ENCODE measurements at places on chromosomes 3 and 15. TPM values are rescaled to one million over a fixed set of nuclear protein-coding genes. Genes with fewer than 3 reads are reported as not detected.

- no peaks in the 10 kb centered on the region for H3K27me3 ChIP-seq
- H3K4me3 ChIP-seq, result no peak overlapping the region
- no peak for DNase-seq
- H3K36me3 ChIP-seq, result peaks cover 12% of the 10 kb centered on the region
- no peak overlapping the region for H3K27ac ChIP-seq
These were observed 24.9 kb downstream of the KNL1 start for GRCh38 chr15:40618906-40619305.

- H3K4me3 ChIP-seq, result no peak overlapping the region
- no peaks in the 10 kb centered on the region for H3K27me3 ChIP-seq
- H3K27ac ChIP-seq, result no peak overlapping the region
- H3K36me3 ChIP-seq, result no peaks in the 10 kb centered on the region
- DNase-seq, result no peak
These were observed 475.0 kb downstream of the TUSC7 start for GRCh38 chr3:117184574-117184973.

GRCh38 chr3:88410259-88410658, 260.5 kb downstream of the C3orf38 start:
- no peak overlapping the region for H3K27ac ChIP-seq
- H3K4me1 ChIP-seq, result no peaks in the 10 kb centered on the region
- no peak overlapping the region for H3K4me3 ChIP-seq
- H3K27me3 ChIP-seq, result no peaks in the 10 kb centered on the region
- H3K36me3 ChIP-seq, result no peaks in the 10 kb centered on the region

DNA sequence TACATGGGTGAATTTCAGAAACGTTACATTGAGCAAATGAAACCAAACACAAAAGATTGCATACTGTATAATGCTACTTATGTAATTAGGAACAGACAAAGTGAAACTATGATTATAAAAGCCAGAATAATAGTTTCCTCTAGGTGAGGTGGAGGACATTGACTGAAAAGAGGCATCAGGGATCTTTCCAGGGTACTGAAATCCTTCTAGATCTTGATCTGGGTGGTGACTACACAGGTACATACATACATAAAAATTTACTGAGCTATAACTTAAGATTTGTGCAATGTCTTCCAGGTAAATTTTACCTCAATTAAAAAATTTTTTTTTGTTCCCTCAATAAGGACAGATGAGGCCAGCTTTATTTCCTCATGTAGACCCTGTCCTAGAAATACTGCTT, 665.6 kb upstream of the UBE2E2 start:
- H3K27me3 ChIP-seq, result no peaks in the 10 kb centered on the region
- no peaks in the 10 kb centered on the region for H3K4me1 ChIP-seq
- H3K27ac ChIP-seq, result no peak overlapping the region
- H3K4me3 ChIP-seq, result no peak overlapping the region
- H3K36me3 ChIP-seq, result no peaks in the 10 kb centered on the region

DNA sequence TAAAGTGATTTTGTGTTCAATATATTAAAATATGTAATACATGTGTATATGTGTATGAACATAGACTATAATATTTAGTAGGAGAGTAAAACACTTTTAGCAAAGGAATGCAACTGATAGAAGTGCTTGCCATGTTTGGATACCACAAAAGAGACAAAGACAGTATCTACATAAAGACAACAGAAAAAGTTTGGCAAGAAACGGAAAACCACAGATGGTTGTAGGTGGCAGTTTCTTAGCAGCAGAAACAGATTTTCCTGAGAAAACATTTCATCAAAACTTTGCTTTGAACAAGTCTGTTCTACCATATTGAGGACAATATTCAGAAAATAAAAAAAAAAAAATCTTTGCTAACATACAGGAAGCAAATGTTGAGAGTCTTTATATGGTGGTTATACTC, 1560.4 kb upstream of the GBE1 start:
- no peaks in the 10 kb centered on the region for H3K36me3 ChIP-seq
- H3K27ac ChIP-seq, result no peak overlapping the region
- no peaks in the 10 kb centered on the region for H3K4me1 ChIP-seq

ATP10A gene
- 3.4 TPM for total RNA-seq

PYGO1 gene
- 1.1 TPM for total RNA-seq

IQCF5 gene
- total RNA-seq, result not detected
